ENCODE measurements at places on chromosomes 4 and X.

- no peak for DNase-seq
Measured at GRCh38 chr4:128663325-128663724, 146.2 kb upstream of the JADE1 start.

- DNase-seq, result no peak
Measured at GRCh38 chrX:35919536-35920309, at the start of gene CFAP47. TSS of gene CFAP47 (plus strand) at chrX:35919734. CDS start at chrX:35919800, 66 bp downstream.

GRCh38 chrX:100687128-100687527 lies 43.1 kb downstream of the SRPX2 start:
- no peak for DNase-seq

GRCh38 chr4:10093801-10094552 lies 22.6 kb downstream of the WDR1 start:
- DNase-seq, result no peak

- no peak for DNase-seq
Measured at GRCh38 chrX:53230116-53230515, 5.1 kb upstream of the KDM5C start.

DNA sequence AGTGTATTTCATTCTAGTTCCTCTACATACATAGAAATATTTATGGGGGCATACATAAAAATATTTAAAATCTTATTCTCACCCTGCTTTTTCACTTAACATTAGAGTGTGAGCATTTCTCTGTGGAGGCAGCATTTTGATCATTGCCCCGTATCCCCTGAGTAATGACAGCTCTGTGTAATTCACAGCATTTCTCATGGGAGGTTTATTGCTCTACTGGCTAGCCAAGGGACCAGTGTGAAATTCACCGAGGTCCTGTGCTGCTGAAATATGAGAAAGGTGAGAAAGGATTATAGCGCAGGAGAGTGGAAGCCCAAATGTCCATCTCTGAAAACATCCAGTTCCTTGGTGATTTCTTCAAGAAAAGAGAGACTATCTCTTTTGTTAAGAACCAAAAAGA lies 22.9 kb downstream of the PDGFC start:
- no peak for DNase-seq

- DNase-seq, result no peak
Measured at GRCh38 chr4:3874028-3874415, 107.8 kb downstream of the ADRA2C start.

GRCh38 chrX:16311671-16312070 lies 144.4 kb downstream of the MAGEB17 start:
- DNase-seq, result no peak

DNA sequence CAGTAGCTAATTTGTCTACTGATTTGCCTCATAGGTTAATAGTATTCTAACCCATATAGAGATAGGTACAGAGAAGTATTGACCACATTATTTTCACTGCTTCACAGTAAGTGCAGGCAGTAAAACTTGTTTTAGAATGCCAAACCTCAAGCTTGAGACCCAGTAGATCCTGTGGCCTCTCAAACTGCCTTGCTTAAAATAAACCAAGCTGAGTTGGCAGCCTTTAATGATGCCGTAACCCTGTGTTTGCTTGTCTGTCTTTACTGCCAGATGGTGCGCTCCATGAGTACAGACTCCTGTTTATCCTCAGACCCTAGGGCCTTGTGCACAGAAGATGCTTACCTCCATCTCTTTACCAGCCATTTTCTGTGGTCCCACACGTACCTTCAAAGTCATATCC lies 50.8 kb downstream of the ANXA3 start:
- no peak for DNase-seq

DNA sequence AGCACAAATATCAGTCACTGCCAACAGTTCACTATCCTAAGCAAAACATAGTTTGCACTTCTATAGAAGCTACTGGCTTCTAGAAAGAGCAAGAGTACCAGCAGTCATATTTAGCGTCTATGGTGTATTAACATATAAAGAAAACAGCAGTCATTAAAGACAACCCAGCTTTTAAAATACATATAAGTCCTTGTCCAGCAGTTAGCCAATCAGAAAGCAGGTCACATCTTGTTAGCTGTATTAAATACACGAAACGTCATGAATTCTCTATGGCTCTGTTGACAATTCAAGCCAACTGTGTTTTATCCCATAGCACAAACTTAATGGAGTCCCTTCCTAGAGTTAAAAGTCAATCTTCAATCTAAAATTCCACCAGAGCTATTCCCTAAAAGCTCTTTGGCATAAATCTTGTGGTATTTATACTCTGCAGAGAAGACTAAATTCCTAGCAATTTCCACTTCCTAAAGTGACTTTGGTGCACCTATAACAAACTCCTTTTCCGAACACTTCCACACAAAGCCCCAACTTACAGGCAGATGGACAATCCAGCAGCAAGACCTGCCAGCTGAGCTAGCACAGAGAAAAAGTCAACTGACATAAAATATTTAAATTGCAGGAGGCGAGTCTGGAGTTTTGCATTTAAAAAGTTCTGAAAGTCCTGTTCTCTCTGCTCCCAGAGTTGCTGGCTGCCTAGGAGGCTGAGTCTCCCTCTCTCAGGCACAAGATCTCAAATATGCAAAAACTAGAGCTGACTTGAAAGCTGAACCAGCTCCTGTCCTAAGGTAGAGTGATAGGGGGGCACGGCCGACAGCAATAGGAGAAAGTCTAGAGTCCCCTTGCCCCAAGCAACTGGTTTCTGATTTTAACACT lies 1.3 kb downstream of the LDB2 start:
- DNase-seq, result peak; percentile 6

- DNase-seq, result no peak
Measured at GRCh38 chr4:91758487-91758886, 545.3 kb upstream of the GRID2 start.

DNA sequence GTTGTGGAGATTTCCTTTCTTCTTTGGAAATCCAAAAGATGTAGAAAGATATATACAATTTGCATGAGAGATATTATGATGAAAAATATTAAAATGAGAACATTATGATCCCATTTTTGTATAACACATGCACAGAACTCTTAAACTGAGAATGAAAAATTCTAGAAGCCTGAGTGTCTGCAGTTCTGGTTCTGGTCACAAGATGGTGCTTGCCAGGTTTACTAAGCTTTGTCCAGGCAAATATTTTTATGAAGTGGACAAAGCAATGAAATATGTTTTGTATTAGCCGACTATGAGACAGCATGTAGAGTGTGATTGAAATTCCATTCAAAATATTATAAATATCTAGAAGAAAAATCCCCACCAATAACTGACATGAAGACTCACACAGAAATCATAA lies 2.2 kb downstream of the PWWP3B start:
- DNase-seq, result no peak

- no peak for DNase-seq
Measured at GRCh38 chrX:15151267-15152186, 118.4 kb downstream of the ASB9 start.

DNA sequence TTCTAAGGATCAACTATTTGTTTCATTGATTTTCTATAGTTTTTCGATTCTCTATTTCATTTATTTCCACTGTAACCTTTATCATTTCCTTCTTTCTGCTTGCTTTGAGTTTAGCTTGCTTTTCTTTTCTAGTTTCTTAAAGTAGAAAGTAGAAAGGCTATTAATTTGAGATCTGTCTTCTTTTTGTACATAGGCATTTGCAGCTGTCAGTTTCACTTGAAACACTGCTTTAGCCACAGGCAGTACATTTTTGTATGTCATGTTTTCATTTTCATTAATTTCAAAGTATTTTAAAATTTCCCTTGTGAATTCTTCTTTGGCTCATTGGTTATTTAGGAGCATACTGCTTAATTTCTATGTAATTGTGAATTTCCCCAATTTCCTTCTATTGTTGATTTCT lies 152.2 kb downstream of the SH3KBP1 start:
- no peak for DNase-seq

GRCh38 chr4:24638396-24638875 lies 54.1 kb upstream of the DHX15 start:
- no peak for DNase-seq

GRCh38 chrX:119981286-119982070 lies 37.9 kb upstream of the NKAP start:
- DNase-seq, result no peak

DNA sequence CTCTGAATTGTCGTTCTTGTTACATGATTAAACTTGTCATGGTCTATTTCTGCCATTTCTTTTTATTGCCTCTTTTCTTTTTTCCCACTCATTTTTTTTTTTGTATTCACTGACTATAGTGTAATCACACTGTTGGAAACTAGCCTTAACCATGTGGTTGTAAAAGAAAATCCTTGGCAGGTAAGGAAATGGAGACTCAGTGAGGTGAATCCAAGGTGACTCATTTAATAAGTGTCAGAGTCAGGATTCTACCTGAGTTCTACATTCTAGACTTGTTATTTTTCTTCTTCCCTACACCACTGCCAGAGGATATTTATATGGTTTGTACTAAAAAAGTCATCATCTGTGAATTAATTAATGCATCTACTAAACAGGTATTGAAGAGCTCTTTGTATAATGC lies 152.2 kb downstream of the CBLL2 start:
- no peak for DNase-seq

- no peak for DNase-seq
Measured at GRCh38 chrX:51144828-51145442, 187.7 kb upstream of the NUDT10 start.

- DNase-seq, result no peak
Measured at GRCh38 chr4:4396628-4397440, 9.9 kb downstream of the NSG1 start.

GRCh38 chr4:16814361-16814760 lies 84.1 kb downstream of the LDB2 start:
- DNase-seq, result no peak

DNA sequence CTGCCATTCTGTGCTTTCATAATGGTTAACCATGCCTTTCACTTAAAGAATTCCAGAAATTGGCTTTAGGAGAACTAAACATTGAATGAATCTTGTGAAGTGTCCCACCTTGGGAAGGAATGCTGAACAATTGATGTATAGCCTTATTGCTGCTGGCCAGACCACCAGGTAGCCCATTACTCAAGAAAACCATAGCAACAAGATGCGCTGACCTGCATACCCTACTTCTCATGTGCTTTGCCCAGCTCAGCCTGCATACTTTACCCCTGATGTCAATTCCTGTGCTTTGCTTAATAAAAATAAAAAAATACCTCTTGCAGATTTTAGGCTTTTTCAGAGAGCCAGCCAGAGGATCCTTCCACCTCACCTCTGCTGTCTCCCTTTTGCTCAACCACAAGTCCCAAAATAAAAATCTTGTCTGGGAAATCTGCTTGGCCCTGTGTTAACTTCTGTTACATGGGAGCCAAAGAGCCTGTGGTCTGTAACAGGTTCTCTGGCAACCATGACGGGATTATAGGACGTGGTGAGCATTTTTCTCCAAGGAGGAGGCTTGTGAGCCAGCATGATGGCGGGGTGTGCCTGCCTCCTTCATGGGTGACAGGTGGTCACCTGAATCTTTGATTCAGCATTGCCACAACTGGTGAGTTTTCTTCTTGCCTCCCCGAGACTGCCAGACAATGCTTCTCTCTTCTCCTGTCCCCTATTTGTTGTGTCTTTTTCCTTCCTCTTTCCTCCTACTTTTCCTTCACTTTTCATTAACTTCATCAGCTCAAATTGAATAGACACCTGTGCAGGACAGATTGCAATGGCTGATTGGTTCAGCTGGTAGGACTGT lies 106.8 kb downstream of the ARSJ start:
- DNase-seq, result no peak

- DNase-seq, result no peak
Measured at GRCh38 chr4:155935389-155935986, 18.2 kb downstream of the CTSO start.

DNA sequence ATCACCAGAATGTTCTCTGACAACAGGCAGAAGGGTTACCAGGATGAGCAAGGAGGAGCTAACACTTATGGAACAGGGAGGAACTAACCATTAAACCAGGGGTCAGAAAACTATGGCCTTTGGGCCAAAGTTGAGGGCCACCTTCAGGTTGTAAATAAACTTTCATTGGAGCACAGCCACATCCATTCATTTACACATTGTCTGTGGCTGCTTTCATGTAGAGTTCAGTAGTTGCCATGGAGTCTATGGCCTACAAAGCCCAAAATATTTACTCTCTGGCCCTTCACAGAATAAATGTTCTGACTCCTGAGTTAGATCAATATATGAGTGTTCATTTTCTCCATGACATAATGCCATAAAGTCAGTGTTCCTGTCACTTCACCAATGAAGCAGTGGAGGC lies 13.2 kb upstream of the HCCS start:
- DNase-seq, result no peak

DNA sequence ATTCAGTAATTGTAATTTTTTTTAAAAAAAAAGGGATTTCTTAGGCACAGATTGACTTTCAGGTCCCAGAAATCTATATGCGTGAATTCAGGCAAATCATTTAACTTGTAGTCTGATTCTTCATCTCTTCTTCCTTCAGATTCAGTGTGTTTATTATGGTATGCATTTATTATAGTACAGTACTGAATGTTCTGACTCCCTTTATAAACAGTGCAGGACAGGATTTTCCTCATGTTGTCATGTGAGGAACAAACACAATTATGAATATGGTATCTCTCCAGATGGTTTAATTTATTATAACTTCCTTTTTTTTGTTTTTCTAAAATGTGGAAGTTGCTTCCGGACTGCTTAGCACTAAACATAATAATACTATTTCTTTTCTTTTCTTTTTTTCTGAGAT lies 54.2 kb downstream of the RPS3A start:
- DNase-seq, result no peak

DNA sequence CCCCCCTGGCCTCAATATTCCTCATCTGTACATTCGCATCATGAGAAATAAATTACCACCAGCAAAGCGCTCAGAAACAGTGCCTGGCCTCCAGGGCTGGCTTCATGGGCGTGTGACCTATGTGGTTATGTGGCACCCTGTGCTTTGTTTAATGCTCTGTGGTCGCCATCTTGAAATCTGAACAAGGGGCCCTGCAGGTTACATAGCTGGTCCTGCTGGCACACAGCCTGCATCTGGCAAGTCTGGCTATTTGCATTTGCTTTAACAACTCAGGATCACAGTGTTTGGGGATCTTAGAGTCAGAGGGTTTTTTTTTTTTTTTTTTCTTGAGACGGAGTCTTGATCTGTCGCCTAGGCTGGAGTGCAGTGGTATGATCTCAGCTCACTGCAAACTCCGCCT lies 9.9 kb downstream of the FOXP3 start:
- DNase-seq, result no peak

DNA sequence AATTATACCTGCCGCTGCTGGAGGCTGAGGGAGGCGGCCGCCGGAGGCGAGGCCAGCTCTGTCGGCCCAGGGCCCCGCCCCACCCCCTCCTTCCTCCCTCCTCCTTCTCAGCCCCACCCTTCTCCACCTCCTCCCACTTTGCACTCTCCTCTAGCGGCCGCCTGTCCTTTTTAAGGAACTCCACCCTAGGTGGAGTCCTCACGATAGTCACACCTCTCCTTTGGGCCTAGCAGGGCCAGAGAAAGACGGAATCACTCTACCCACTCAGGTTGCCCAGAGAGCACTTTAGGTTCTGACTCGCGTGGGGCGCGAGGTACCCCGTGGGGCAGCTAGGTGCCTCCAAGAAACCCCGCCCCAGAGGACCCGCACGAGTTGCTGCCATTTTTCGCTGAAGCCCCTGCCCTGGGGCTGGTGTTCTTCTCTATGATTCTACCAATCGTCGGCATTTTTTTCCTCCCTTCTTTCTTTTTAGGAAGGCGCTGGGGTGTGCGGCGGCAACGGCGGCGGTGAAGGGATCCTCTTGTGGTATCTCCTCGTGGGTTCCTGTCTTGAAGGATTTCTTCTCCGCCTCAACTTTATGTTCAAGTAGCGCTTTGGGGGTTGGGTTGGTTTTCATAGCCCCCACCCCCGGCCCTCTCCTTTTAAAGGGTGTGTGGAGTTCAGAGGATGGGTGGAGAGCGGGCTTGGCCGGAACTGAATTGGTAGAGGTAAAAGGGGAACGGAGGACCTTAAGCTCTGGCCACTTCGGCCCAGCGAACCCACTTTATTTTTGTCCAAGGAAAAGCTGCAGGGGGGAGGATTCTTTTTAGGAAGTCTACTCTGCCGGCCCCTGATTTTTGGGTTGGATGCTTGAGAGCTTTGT lies at the start of gene KLF8:
Gene KLF8 (plus strand): TSS at position 136 of the 862 bp plus-strand sequence. CDS start 979 bp downstream, outside the sequence.
- no peak for DNase-seq

All from NCI-H526 treated with DMSO at 0.1 percent for 48 hours (cell line).